Thymus (tissue), 14 donors: ENCODE measurements at places on chromosomes 1 and 21.

DNA sequence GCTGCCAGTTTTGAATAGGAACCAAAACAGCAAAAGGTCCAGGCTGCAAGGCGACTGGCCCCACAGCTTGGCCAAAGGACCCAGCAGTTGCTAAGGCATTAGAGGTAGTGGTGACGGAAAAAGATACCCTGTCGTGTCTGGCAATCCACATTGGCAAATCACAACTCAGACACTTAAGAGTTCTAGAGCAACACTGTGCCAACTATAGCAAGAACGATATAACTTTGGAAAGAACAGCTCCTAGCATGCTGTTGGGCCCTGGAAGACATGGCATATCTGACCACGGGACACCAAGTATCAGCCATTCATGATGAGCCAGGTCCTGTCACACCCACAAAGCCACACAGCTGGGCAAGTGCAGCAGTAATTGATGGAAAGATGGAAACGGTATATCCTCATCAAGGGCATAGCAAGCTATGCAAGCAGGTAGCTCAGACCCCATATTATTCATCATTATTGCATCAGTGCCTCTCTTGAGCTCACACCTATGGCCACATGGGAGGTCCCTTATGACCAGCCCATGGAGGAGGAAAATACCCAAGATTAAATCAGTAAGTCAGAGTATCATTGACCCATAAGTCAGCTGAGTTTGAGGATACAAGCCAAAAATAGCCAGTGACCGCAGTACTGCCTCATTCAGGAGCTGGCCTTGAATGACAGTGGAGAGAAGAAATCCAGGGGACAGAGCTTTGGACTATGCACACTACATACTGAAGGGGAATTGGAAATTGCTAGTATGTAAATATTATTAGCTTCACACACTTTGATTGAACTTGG is 221.2 kb downstream of the SETD4 start:
- DNase-seq = no peak

DNA sequence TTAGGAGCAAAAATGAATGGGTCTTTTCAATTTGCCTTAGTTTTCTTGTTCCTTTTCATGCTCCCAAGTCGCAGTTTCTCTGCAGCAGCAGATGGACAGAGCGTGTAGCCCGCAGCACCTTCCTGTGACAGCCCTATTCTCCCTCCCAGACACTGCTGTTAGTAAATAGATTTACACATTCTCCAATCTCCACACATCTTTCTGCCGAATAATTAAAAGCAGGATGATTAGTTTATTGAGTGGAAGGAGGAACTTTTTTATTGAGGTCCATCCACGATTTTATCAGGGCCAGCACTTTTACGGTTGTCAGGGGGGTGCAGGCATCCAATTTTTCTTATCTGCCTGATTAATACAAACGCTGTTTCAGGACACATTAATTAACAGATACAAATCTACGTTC is 98.2 kb upstream of the USH2A start:
- DNase-seq = no peak

GRCh38 chr1:42750041-42750440 is 10.0 kb upstream of the CLDN19 start:
- no peak for DNase-seq

- no peak for DNase-seq
Measured at GRCh38 chr1:48558366-48558765, 86.4 kb upstream of the SPATA6 start.

DNA sequence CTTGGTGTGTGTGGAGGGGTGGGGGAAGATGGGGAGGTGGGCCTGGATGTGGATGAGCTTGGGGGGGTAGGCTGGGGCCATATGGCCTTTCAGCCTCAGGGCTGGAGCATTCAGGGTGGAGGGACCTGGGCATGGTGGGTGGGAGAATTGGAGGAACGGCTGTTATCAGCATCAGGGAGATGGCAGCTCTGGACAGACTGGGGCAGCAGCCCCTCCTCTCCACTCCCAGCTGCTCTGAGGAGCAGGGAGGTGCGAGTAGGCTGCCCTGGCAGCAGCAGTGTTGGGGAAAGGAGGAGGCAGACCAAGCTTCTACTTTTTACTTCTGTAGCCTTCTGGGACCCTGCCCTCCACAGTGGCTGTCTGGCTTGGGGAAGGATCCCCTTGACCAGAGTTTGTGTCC is 10.2 kb downstream of the PPFIA4 start:
- DNase-seq = no peak

- DNase-seq = no peak
Measured at GRCh38 chr21:21238629-21239400, 240.6 kb downstream of the NCAM2 start.

GRCh38 chr21:27761623-27762022 is 794.7 kb upstream of the ADAMTS5 start:
- DNase-seq = no peak

DNA sequence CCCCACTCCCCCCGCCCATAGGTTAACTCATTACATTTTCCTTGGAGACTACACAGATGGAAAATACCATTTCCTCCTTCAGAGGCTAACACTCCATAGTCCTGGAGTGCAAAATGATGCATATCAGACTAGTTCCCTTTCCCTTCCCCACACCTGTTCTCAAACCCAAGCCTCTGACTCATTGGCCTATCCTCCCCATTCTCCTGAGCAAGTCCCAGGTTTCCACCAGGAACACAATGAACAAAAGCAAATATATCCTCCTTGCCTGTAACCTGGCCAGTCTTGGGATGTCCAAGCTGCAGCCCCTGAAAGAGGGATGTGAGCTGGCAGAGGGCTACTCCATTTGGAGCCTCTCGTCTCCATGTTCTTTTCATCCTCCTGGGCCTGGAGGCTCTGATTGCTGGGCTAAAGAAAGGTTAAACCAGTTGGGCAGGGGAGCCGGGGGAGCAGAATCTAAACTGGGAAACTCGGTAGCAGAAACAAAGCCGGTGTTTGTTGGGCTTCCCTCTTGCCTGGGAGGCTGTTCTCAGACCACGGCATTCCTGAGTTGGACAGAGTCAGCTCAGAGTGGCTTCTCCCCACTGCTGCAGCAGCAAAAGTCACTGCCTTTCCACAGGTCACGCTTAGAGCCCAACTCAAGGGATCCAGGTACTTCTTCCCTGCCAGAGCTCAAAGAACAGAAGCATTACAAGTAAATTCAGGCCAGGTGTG is 13.9 kb downstream of the SSR2 start:
- no peak for DNase-seq
